ENCODE measurements at places on chromosomes 1 and 21.
A peak's percentile ranks its signal among the peaks of the same experiment; 100 is the strongest.

DNA sequence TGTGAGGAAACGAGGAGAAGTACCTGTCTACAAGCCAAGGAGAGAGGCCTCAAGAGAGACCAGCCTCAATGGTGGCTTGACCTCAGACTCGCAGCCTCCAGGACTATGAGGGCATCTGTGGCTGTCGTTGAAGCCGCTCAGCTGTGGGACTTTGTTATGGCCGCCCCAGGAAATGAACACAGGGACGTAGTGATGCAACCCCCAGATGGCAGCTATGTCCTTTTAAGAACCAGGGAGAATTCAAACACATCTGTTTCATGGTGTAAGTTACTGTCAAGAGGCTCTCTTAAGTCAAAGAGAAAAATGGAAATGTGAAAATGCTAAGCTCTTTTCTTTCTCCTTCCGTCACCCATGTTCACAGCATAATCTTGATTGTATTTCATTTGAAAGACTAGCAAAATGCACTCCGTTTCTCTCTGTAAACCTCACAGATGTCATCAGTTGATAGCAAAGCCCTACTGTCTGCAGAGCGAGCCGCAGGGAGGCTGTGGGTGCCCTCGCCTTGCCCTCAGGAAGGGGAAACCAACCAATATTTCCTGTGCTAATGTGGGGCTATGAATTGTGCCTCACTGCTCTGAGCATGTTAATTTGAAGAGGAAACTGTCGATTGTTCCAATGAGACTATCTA, 21.3 kb downstream of the UBASH3A start:
- DNase-seq: peak; percentile 85

- DNase-seq: no peak
Observed at GRCh38 chr1:198845271-198845670, 206.4 kb downstream of the PTPRC start.

DNA sequence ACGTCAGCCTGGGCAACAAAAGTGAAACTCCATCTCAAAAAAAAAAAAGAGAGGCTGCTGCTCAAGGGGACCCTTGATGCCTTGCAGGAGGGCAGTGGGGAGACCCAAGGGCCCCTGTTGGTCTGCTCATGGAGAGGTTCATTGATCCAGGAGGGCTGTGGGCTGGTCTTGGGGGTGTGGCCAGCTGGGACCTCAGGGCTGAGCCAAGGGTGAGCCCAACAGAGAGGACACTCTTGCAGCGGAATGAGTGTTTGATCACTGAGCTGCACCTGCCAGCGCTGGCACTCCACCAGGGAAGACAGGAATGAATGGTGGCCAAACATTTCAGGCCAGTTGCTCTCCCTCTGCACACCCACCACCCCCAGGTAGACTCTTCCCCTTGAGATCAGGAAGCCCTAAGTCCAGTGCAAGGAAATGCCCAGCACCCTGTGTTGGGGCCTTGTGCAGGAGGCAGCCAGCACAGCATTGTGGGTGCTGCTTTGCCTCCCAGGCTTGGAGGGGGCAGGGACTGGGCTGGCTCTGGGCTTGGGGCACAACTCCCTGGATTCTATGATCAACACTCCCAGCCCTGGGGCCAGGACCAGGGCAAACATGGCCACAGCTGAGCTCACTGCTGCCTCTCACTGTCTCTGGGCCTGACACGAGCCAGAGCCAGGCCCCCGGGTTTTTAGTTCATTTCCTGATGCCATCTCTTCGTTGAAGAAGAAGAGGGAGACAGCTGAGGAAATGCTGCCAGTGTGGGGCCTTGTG, 50.7 kb downstream of the IRF2BP2 start:
- no peak for DNase-seq

- no peak for DNase-seq
Observed at GRCh38 chr1:64029037-64029436, 174.4 kb upstream of the UBE2U start.

DNA sequence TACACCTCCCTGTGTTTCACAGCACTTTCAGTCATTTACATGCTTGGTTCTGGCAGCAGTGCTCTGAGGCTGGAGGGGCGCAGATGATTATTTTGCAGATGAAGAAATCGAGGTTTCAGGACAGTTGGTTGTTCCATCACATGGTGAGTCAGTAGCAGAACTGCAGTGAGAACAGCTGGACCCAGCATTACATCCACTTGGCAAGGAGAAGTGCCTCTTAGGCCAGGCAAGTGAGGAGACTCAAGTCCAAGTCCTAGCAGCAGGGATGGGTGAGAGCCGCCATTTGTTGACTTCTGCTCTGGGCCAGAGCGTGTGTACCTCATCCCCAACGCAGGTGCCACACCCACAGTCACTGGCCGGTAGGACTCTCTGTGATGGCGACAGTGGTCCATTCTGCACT, 26.8 kb upstream of the EPHA8 start:
- no peak for DNase-seq

DNA sequence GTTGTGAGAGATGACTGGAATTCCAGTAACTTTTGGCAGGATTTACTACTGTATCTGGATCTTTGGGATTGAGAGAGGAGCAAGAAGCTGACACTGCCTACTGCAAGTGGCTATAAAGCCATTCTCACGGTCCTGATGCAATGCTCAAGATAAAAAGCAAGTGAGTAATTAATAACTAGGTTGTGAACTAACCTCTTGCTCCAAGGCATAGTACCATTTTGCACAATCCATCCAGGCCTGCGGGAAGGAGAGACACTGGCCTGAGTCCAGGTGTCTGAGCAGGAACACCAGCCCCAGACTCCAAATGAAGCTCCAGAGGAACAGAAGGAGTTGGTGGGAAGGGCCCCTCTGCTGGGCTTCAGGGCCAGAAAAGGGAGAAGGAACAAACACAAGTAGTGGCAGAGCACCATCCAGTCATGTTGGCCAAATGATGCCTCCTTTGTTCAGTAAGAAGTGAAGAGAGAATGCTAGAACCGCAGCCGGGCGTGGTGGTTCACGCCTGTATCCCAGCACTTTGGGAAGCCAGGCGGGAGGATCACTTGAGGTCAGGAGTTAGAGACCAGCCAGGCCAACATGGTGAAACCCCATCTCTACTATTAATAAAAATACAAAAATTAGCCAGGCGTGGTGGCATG, 9.9 kb upstream of the SLC45A3 start:
- DNase-seq: no peak

DNA sequence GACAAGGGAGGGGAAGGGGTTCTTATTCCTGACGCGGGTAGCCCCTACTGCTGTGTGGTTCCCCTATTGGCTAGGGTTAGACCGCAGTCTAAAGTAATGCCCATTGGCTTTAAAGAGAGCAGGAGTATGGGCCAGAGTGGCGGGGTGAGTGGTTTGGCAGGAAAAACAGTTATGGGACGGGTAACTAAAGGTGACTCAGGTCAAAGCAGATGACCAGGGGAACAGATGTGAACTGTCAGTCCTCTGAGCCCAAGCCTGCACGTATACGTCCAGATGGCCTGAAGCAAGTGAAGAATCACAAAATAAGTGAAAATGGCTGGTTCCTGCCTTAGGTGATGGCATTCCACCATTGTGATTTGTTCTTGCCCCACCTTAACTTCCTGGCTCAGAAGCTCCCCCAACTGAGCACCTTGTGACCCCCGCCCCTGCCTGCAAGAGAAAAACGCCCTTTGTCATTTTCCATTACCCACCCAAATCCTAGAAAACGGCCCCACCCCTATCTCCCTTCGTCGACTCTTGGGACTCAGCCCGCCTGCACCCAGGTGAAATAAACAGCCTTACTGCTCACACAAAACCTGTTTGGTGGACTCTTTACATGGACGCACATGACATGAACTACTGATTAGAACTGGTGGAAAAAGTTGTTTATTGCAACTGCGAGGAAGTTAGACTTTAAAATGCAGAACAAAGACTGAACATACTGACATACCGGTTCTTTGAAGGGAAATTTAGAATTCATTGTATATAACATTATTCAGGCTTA, 758 bp upstream of the ATAD3B start:
- DNase-seq: no peak

GRCh38 chr21:31092832-31093625, 54.8 kb upstream of the KRTAP19-8 start:
- DNase-seq: no peak

DNA sequence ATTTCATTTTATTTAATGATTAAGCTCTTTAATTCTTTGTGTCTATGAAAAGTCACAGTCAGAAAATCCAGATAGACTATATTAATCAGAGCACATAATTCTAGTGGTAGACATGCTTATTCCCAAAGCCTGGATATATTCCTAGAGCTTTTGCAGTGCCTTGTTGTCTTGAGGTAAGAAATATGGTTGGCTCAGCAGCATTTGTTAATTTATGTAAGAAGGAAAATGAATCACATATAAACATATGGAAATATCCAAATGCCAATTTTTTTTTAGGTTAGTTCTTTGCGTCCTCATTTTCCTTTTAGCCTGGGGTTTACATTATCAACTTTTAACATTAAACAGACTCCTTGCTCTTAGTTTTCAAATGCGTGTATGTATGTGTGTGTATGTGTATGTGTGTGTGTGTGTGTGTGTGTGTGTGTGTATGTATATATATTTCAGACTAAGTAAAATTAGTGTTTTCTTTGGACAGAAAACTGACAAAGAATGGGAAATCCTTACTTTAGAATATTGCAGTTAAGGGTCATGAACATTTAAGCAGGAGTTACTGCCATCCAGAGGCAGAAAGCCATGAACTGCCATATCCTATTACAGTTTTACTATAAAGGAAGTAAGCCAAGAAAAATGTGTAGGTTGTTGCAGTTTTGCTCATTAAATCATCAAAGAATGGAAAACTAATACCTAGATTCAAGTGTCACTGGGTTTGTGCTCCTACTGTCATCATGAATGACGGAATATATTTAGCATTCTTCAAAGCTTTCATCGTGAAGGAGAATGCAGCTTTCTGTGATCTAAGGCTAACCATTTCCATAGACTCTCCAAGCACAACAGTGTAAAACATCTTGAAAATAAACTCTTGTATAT, 477.1 kb upstream of the NR5A2 start:
- no peak for DNase-seq

GRCh38 chr1:157227700-157228099, 89.5 kb upstream of the ETV3 start:
- DNase-seq: no peak

DNA sequence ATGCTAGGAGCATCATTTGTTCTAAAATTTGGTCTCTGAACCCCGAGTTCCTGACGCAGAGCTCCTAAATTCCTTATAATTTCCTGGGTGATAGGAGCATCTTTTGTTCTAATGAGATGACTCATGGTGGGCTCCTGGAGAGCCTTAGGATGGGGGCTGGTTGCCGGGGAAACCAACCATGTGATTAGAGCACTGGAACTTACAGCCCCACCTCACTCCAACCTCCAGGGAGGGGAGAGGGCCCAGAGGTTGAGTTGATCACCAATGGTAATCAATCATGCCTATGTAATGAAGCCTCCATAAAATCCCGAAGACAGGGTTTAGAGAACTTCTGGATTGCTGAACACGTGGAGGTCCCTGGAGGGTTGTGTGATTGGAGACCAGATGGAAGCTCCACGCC, 7.7 kb downstream of the SHISAL2A start:
- no peak for DNase-seq

- no peak for DNase-seq
Observed at GRCh38 chr1:232267092-232267836, 362.7 kb downstream of the SIPA1L2 start.

- DNase-seq: no peak
Observed at GRCh38 chr1:236172041-236172579, 29.8 kb downstream of the GPR137B start.

GRCh38 chr1:48616710-48617109, 144.7 kb upstream of the SPATA6 start:
- DNase-seq: no peak

GRCh38 chr1:78003882-78004718, 639 bp upstream of the DNAJB4 start:
- peak; percentile 13 for DNase-seq

DNA sequence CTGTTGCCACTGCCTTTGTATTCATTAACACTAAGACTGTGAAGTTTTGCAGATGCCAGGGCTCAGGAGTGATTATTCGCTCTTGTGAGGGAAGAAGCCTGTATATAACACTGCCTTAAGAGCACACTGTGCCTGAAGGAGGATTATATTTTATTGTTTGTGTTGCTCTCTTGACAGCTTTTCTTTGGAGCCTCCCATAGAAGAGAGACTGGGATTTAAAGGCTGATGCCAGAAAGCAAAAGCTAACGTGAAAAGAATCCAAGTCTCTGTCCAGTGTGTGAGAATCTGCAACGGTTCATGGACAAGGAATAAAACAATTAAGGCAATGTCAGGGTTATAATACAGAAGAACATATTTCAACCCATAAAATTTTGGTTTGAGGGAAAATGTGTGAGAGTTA, 316.8 kb downstream of the NFIA start:
- no peak for DNase-seq

Data from CD4-positive, alpha-beta T cell treated with Interleukin-6 at 100 ng/mL for 8 hours (primary cell).